Activated naive CD4-positive, alpha-beta T cell treated with anti-CD3 and anti-CD28 coated beads for 36 hours (primary cell): ENCODE measurements at places on chromosomes 12 and 14.

DNA sequence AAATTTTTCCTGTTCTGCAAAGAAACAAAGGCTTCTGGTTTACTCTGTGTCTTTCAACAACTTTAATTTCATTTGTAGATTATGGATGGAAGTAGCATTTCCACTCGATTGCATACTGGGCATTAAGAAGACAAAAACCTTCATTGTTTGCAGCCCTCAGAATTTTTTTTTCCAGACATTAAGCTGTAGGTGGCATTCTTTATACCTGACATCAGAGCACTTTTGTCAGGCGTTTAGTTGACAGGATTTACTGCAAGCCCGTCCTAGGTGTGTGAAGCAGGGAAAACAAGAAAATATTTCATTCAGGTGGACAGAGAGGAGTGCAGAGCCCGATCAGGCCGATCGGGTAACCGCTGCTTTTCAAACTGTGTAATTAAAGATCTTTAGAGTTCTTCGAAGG is 107.5 kb downstream of the TMEM260 start:
- DNase-seq, result no peak

GRCh38 chr12:9039397-9039977 is 50.1 kb downstream of the KLRG1 start:
- no peak for DNase-seq

- DNase-seq, result no peak
These were observed 266.4 kb upstream of the USP15 start for GRCh38 chr12:61993734-61994345.

- peak; percentile 52 for DNase-seq
These were observed 10.2 kb upstream of the SERPINA9 start for GRCh38 chr14:94485944-94486841.

GRCh38 chr12:27870939-27871338 is 90.9 kb upstream of the MANSC4 start:
- no peak for DNase-seq

DNA sequence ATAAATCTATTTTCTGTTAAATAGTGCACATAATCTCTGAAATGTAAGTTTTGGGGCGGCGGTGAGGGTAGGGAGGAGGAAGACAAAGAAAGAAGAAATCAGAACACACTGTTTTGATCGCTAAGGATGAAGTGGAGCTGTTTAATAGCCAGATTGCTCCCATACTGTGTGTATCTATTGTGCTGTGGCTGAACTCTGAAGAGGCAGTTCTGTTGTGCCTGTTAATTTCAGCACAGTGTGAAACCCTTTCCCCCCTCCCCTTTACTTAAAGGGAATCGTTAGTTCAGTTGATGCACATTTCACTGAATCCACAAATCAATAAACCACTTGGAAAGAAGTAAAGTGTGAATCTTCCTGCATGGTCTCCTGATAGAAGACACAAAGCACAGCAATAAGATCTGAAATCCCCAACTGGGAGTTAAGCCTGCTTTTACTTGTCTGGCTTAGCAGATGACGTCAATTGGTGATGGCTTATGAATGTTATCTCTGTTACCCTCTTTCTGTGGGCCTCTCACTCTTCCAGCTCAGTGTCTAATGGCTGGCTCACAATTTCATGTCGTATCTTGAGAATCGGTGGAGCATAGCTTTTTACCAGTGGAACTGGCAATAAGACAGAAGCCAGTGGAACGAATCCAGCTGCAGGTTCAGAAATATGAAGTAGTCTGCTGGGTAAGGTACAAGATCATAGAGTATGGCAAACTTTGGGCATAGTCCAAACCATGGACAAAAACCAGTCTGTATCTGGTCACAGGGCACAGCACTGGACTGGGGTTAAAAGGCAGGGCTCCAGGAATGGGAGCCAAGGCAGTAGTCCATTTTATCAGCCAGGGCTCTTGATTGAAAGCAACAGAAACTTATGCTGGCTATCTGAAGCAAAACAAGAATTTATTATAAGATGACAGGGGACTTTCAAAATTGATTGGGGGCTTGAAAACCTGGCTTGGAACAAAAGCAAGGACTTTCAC is 413.5 kb upstream of the SEL1L start:
- DNase-seq, result no peak

DNA sequence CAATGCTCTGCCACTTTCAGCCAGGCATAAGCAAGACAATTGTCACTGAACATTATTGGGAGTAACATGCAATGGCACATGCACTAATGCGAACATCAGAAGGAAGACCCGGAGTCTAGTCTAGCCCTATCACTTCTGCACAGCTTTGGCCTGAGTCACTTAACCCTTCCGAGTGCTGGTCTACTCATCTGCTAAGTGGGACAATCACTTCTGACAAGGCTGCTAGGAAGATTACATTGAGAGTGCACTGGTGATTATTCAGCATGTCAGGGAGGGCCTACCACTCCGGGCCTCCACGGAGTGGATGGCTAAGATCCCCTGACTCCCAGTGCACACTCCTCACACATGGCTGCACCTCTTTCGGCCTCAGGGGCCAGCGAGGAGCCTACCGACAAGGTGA is 240.9 kb downstream of the DPF3 start:
- no peak for DNase-seq

GRCh38 chr12:108332791-108333382 is 6.2 kb downstream of the CMKLR1 start:
- DNase-seq, result no peak

GRCh38 chr14:77123381-77124325 is 17.9 kb downstream of the ZDHHC22 start:
- DNase-seq, result peak; percentile 51

DNA sequence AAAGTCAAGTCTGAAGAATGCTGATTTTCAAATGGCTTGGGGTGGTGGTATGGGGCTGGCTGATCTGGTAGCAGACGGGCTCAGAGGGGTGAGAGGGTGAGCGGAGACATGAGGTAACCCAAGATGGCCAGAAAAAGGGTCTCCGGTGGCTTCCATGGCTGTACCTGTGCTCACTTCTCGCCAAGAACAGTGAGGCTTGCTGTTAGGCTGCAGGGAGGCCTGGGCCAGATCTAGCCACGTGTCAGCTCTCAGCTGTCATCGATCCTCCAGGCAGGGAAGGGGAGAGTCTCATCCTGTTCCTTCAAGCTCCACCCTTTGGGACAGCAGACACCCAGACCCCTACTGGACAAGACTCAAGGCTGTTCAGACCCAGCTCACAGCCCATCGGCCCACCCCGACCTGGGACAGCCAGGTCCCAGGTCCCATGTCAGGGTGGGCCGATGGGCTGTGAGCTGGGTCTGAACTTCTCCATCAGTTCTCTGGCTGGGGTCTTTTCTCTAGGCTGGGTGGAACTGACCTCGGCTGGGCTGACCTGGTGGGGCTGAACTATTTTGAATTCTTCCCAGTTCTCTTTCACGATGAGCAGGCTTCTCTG is 9.0 kb downstream of the LRTM2 start:
- DNase-seq, result no peak

DNA sequence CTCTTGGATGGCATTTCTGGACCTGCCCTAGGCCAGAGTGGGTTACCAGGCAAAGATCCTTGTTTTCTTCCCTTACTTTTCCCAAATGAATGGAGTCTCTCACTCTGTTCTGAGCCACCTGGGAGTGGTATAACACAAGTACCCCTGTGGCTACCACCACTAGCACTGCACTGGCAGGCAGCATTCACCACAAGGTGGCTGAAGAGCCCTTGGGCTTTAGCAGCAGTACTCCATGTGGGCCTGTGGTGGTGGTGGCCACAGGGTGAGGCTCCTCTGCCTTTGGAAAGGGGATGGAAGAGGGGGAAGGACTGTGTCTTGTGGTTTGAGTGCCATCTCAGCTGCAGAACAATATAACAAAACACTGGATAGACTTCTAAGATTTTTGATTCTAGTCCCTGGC is 38.1 kb upstream of the LMNTD1 start:
- peak; percentile 16 for DNase-seq

DNA sequence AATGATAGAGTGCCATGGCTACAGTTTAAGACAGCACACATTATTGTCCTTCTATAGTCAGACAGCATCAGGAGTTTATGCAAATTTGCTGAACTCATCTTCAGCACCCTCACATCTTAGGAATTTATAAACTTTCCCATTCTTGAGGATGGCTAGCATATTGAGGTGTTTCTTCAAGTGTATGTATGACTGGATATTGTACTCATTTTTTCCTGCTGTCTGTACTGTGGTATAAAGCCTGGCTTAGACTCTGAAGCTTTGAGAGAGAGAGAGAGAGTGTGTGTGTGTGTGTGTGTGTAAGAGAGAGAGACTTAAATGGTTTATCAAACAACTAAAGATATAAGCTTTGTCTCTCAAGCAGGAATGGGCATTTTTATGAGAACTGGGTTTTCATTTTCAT is 161.6 kb downstream of the PIK3C2G start:
- no peak for DNase-seq

- no peak for DNase-seq
These were observed 139.6 kb downstream of the DYRK2 start for GRCh38 chr12:67788118-67788517.

DNA sequence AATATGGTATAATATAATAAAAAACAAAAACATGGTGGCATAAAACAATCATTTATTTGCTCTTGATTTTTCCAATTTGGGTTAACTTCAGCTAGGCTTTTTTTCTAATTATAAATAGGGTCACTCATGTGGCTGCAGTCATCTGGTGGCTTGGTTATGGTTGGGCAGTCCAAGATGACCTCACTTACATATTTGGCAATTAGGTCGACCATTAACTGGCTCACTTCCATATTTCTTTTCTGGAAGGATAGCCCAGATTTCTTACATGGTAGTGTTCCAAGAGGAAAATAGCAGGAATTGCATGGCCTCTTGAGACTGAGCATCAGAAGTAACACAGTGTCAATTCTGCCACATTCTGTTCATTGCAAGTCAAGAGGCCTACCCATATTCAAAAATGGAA is 153.4 kb downstream of the FUT8 start:
- no peak for DNase-seq

GRCh38 chr12:78865516-78865915 is 942 bp downstream of the SYT1 start:
- no peak for DNase-seq

DNA sequence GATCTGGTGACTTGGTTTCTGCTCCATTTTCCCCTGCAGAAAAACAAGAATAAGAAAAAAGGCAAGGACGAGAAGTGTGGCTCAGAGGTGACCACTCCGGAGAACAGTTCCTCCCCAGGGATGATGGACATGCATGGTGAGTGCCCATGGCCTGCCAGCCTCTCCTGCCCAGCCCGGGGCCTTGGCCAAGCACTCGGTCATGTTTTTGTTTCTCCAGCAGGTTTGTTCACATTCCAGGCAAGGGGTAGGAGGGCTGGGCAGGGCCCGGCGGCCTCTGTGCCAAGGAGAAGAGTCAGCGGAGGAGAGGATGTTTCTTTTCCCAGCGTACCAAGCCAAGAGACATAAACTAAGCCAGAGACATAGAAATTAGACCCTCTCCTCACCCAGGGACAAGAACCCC is 13.6 kb downstream of the BCL7A start:
- no peak for DNase-seq

GRCh38 chr14:80636071-80636470 is 305.5 kb downstream of the CEP128 start:
- DNase-seq, result no peak

GRCh38 chr14:52351233-52352060 is 37.3 kb downstream of the PTGER2 start:
- DNase-seq, result no peak

DNA sequence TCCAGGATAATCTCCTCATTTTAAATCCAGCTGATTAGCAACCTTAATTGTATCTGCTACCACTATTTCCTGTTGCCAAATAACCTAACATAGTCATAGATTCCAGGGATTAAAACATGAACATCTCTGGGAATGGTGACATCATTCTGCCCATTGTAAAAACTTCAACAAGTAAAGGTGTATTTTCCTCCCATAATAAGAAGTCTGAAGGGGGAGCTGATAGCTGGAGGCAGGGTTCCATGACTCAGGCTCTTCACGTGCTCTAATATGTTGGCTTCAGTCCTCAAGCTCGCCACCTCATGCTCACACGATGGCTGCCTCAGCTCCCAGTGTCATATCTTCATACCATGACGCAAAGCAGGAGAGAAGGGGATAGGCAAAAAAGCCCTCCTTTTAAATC is 172.0 kb upstream of the VASH1 start:
- no peak for DNase-seq

GRCh38 chr12:32891956-32892355 is 4.6 kb downstream of the PKP2 start:
- DNase-seq, result no peak

- no peak for DNase-seq
These were observed 270.5 kb downstream of the C12orf75 start for GRCh38 chr12:105600911-105601545.

GRCh38 chr14:56731187-56731586 is 79.1 kb downstream of the OTX2 start:
- DNase-seq, result no peak

GRCh38 chr14:102903889-102904512 is 18.5 kb upstream of the AMN start:
- no peak for DNase-seq

DNA sequence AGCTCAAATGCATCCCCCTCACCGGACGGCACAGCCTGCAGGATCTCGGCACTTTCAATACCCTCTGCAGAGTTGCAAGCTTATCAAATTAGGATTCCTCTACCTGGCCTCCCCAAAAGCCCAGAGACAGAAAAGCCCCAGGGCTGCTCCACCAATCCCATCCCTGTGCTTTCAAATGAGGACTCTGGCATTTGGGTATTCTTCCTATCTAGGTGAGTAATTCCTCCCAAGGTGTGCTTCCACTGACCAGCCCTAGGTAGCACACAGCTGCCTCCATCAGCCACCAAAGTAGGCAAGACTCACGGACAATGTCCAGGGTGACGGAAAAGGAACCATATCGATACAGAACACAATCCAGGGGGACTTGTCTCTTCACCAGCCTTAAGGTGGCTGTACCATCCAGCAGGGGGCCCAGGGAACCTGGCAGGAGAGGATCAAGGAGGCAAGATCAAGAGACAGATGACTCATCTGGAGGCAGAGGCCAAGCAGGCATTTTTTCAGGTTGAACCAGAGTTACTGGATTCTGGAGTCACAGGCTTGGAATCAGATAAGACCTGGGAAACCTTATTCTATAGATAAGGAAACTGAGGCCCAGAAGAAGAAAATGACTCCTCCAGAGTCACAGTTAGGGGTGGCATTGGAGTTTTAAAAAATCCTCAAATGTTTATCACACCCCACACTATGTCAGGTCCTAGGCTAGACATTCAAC is 9.9 kb downstream of the PMEL start:
- DNase-seq, result peak; percentile 65

DNA sequence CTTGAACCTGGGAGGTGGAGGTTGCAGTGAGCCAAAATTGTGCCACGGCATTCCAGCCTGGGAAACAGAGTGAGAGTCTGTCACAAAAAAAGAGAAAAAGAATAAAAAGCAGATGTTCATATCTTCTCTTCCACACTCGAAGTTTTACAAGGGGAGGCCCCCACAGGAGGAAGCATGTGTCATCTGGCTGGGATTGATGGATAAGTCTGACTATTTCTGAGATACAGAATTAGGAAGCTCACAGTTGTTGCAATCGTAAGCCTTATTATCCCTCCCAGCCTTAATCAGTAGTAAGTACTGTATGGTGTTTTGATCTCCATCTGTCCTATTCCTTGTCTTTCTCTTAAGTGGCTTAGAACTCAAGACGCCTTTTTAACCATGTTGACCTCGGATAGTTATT is 31.9 kb upstream of the RASSF8 start:
- DNase-seq, result no peak
